Left renal cortex interstitium (tissue), 4 donors: ENCODE measurements at places on chromosomes 7 and 10. TPM values are rescaled to one million over a fixed set of nuclear protein-coding genes. Genes with fewer than 3 reads are reported as not detected.

The GRID2IP gene
- polyA plus RNA-seq = 0.54 TPM

The TDRD1 gene
- 0.03 TPM for polyA plus RNA-seq

The PPP2R2D gene
- 38.5 TPM for polyA plus RNA-seq

The CALML3 gene
- polyA plus RNA-seq = 0.08 TPM

The BTBD16 gene
- 1.7 TPM for polyA plus RNA-seq

The CAV1 gene
- polyA plus RNA-seq = 27.8 TPM

The VAX1 gene
- not detected for polyA plus RNA-seq

The CCDC172 gene
- not detected for polyA plus RNA-seq

- DNase-seq = no peak
These were observed 1.6 kb downstream of the POLM start for GRCh38 chr7:44080686-44081265.

DNA sequence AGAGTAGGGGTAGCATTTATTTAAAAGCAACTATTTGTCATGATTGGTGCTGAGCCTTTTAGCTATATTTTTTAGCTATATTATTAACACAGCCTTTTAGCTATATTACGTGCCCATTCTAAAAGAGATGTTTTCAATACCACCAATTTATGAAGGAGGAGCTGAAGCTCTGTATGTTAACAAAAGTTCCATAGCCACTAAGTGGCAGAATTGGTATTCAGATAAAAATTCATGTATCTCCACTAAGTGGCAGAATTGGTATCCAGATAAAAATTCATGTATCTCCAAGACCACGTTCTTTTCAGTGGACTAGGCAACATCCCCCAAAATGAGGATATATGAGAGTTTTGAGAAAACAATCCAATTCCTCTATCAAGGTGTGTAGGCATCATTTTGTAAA is 268.6 kb downstream of the HGF start:
- DNase-seq = no peak

DNA sequence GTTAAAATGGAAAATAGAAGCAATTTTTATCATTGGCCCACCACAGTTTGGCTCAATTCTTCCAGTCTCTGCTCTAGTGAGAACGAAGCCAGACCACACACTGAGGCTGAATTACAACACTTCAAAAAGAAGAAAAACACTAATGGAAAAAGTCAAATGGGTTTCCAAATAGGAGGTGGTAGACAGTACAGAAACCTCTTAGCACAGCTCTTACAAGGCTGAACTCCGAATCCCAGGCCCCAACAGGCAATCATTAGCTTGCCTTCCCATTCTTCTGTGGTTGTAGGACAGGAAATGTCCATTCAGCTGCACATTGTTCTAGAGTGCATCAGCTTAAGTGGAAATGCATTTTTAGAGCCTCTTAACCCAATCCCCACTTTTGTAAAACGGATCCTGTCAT is 115.1 kb upstream of the MEOX2 start:
- no peak for DNase-seq

DNA sequence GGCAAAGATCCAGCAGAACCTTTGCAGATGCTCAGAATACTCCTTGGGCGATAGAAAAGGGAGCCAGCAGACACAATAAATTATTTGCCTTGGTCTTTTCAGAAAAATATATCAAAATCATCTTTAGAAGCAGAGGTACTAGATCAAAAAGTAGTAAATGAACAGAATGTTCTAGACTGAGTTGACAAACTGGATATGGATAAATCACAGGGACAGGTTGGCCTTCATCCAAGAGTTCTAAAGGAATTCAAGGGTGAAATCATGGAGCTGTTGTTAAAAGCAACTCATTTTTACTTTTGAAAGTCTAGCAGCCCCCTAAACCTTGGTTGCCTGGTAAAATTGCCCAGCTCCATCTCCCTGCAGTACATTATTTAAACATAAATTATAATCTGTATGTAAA is 99.1 kb downstream of the PLCE1 start:
- no peak for DNase-seq

- no peak for DNase-seq
These were observed 1178.5 kb upstream of the C7orf33 start for GRCh38 chr7:147412109-147412508.

GRCh38 chr10:78749200-78749599 is 319.6 kb upstream of the ZMIZ1 start:
- no peak for DNase-seq

DNA sequence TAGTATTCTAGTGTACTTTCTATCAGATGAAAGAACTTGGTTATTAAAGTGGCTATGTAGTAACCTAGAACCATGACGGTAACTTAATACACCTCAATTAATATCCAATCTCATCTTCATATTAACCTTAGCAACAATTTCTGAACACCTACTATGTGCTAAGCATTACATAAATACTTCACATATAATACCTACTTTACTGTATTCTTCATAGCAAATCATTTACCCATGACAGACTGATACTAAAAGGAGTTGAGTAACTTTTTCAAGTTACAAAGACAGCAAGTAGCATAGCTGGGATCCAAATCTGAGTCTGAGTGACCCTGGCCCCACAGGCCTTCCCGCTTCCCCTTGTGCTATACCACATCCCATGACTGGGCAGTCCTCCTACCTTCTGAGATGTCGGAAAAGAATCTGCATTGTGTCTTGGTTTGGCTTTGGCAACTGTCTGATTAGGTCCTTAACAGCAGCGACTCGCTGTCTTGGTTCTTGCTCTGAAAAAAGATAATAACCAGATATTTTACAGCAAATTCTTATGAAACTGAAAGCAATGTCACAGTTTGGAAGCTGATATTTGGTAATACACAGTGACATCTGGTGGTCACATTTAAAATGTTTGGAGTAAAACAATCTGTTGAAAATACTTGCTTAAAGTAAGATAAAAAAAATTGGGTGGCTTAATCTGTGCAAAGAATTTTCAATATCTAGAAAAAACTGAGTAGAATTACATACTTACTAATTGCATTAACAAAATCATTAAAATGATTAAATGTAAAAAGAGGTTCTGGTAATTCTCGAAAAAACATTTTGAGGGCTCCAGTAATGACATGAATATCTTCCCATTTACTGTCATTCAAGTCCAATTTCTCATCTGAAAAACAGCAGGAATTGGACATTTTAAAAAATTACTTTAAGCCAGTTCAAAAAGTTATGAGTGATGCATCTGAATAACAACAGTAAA is 120.1 kb downstream of the ARHGAP12 start:
- peak; percentile 34 for DNase-seq

GRCh38 chr7:106216517-106216922 is 68.3 kb downstream of the NAMPT start:
- no peak for DNase-seq

GRCh38 chr7:4707980-4708411 is 25.9 kb downstream of the FOXK1 start:
- no peak for DNase-seq

- no peak for DNase-seq
These were observed 150.3 kb downstream of the AUTS2 start for GRCh38 chr7:69748530-69748929.

DNA sequence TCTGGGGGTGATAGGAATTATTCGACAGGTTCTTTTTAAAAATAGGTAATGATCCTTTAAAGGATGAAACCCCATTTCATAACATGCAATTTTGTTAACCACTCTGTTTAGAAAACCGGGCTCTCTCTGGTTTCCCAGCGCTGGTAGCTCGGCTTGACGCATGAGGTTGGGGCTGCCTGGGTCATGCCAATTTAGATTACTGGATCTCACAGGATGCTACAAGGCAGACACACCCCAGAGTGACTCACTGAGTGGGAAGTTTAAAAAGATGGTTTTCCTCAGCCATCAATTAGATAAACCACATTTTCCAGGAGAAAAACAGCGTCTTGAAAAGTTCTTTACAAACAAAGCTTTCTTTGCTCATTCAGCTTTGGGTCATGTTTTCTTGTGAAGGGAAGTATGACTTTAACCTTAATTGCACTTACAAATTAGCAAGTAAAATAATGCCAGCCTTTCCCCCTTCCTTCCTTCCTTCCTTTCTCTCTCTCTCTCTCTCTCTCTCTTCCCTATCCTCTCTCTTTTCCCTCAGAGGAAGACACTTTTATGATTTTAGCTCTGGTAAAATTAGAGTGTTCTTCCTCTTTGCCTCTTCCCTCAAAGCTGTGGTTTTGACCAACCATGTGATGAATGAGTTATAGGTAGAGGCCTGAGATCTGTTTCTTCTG is 99.8 kb downstream of the EPDR1 start:
- no peak for DNase-seq

- DNase-seq = no peak
These were observed 82.2 kb downstream of the VOPP1 start for GRCh38 chr7:55490099-55490498.

DNA sequence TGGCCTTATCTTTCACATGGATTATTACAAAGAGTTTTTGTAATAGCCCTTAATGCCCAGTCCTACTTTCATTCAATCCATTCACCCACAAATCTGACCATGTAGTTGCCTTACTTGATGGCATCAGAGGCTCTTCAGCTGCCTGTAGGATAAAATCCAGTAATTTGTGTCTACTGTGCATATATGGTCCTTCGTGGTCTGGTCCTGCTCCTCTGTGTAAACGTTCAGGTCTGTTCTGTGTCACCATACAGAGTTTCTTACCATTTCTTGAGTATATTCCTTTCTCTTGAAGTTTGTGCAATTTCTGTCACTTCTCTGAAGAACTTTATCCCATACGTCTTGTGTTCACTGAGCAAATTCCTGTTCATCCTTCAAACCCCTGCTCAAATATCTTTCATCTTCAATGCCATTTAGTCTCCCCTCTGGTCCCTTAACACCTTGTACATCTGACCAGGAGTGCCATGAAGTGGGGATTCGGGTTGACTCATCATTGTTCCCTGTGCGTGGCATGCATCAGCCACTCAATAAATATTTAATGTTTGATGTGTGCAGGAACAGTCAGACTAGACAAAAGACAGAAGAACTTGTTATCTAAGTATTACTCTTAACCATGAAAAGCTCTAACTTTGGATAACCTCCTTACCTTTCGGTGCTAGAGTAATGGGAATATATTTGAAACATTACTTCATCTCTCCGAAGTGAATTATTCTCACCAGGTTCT is 98.6 kb upstream of the RPA3 start:
- DNase-seq = no peak

GRCh38 chr10:132846631-132847415 is 60.9 kb upstream of the NKX6-2 start:
- DNase-seq = no peak

- no peak for DNase-seq
These were observed 28.6 kb downstream of the KAT6B start for GRCh38 chr10:74855027-74855426.

- DNase-seq = no peak
These were observed 67.8 kb downstream of the GPR37 start for GRCh38 chr7:124697746-124698145.

- DNase-seq = no peak
These were observed 46.2 kb upstream of the PDE1C start for GRCh38 chr7:32116436-32116835.

- no peak for DNase-seq
These were observed 22.4 kb downstream of the RALA start for GRCh38 chr7:39645482-39646407.

DNA sequence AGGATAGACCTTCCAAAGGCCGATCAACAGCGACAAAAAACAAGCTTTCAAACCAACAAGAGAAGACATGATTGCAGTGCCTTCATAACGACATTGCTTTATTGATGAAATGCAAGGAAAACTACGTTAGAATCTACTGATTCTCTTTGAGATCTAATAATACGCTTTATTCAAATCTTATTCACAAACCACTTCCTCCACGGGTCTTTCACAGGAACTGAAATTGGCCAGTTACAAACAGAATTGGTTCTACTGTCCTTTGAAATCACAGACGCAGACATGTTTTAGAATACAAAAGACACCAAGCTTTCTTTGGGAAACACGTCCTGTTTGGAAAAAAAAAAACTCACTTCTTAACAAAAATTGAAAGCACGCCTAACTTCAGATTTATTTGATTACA is 74.7 kb upstream of the SEPHS1 start:
- DNase-seq = no peak

DNA sequence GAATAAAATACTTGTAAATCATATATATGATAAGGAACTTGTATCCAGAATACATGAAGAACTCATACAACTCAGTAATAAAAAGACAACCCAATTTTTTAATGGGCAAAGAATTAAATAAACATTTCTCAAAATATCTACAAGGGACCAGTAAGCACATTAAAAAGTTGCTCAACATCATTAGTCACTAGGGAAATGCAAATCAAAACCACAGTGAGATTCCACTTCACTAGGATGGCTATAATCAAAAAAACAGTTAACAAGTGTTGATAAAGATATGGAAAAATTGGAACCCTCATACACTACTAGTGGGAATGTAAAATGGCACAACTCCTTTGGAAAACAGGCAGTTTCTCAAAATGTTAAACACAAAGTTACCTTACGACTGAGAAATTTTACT is 40.3 kb upstream of the YAE1 start:
- no peak for DNase-seq

- no peak for DNase-seq
These were observed 23.8 kb downstream of the CROT start for GRCh38 chr7:87369216-87369615.

- DNase-seq = no peak
These were observed 237.6 kb upstream of the TCERG1L start for GRCh38 chr10:131549116-131549515.

DNA sequence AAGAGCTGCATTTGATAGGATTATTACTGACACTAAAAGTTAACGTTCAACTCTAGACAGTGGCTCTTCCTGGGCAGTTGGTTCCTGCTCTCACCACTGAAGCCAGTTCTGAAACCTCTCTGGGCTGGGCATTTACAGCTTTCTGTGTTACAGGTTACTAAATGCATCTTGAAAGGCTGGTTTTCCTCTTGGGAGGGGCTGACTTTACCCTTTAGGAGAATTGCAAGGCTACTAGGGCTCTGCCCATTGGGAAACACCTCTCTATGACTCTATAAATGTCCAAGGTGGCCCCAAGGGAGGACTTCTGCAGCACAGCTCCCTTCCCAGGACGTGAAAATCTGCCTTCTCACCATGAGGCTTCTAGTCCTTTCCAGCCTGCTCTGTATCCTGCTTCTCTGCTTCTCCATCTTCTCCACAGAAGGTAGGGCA is at the start of gene GPR15LG:
TSS of gene GPR15LG (plus strand) at position 301 of the 429 bp plus-strand sequence. CDS start at position 352, 51 bp downstream.
- DNase-seq = no peak

DNA sequence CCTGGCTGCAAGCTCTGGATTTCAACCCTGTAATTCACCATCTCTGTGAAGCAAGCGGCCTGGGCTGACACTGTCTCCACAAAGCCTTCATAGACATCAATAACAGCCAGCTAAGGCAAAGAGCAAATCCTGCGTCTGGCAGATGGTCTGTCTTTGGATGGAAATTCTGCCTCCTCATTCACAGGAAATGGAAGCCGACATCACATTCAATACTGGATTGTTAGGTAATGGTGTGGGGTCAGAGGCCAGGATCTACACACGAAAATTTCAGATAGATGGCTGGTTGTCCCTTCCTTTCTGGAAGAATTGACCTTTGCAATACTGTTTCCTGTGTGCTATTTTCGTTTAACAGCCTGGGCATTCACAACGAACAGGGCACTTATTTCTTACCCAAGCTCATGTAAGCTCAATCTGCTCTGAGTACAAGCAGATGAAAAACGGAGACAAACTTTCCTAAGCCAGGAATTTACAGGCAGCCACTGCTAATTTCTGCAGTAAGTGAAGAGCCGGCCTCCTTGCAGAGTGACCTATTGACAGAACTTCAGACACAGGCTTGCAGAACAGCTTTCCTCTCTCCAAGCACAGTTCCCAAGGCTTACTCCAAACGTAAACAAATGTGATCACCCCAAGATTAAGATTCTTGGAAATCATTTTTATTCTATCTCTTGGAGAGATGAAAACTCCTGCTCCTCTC is 3.1 kb upstream of the ADAM12 start:
- no peak for DNase-seq

GRCh38 chr7:107966711-107967110 is 36.2 kb downstream of the LAMB1 start:
- no peak for DNase-seq
